CD4-positive, alpha-beta T cell treated with Interleukin-12 subunit alpha and Interleukin-12 subunit beta, for 1 hour (primary cell): ENCODE measurements at places on chromosomes 7 and 10.

DNA sequence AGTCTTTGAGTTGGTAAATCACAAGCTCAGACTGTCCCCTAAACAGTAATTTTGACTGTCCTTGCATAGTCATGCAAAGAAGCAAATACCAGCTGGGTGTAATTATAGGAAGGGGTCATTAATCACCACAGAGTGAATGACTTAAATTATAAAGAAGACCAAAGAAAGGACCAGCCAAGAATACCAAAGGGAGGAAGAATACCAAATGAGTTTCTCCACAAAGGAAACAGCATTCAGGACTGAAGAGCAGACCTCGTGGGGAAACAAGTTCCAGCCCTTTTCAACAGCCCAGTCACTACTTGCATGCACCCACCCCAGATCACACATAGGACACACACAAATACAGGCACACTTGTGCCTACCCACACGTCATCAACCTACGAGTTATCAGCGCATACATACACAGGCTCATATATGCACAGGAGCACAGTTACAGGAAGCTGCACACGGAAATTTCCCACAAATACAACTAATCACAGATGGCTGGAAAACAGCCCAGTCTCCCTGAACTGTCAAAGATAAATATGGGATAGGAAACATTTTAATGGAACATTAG is 77.6 kb downstream of the DENND2A start:
- DNase-seq = no peak

- DNase-seq = no peak
These were observed 22.6 kb downstream of the PNPLA8 start for GRCh38 chr7:108503112-108504026.

- DNase-seq = no peak
These were observed 38.0 kb downstream of the EGFR start for GRCh38 chr7:55056577-55057480.

- DNase-seq = no peak
These were observed 155.6 kb upstream of the AGR3 start for GRCh38 chr7:17037356-17037755.

GRCh38 chr10:70996549-70996948 is 108.2 kb upstream of the PCBD1 start:
- DNase-seq = no peak

GRCh38 chr10:6115824-6116350 is 27.1 kb downstream of the RBM17 start:
- no peak for DNase-seq

DNA sequence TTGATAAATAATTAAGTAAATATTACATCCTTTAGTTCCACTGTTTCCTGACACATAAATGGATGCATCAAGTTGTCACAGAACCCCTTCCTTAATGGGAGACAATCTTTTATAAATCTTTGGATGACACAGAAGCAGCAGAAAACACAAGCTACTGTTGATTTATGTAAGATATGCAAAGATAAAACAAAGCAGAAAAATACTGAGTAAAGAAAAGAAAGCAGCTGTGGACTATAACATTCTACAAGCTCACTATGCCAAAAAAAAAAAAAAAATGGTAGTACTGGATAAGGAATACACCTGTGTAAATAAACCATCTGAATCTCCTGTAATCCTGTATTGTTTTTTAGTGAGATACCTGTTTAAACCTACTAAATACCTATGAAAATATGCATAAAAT is 92.0 kb upstream of the FAM180A start:
- DNase-seq = no peak

DNA sequence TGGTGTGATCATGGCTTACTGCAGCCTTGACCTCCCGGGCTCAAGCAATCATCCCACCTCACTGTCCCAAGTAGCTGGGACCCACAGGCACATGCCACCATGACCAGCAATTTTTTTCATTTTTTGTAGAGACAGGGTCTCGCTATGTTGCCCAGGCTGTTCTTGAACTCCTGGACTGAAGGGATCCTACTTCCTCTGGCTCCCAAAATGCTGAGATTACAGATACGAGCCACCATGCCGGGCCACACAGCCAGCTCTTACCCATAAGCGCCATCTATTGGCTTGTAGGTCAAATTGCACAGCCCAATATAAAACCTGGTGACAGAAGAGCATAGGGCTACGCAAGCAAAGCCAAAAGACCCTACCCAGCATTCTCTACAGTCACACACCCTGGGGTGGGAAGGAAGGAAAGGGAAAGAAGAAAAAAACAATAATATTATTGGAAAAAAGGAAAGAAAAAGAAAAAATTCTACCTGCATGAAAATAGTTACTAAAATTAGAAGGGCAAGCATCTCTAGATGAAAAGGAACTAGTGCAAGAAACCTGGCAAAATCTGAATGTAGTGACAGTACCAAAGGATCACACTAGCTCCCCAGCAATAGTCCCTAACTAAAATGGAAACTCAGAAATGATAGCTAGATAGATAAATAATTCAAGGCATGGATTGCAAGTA is 29.4 kb upstream of the AMPH start:
- DNase-seq = peak; percentile 43

GRCh38 chr10:126013489-126014281 is 117.3 kb downstream of the FANK1 start:
- DNase-seq = peak; percentile 8

GRCh38 chr7:135803143-135803542 is 54.5 kb upstream of the FAM180A start:
- DNase-seq = no peak

DNA sequence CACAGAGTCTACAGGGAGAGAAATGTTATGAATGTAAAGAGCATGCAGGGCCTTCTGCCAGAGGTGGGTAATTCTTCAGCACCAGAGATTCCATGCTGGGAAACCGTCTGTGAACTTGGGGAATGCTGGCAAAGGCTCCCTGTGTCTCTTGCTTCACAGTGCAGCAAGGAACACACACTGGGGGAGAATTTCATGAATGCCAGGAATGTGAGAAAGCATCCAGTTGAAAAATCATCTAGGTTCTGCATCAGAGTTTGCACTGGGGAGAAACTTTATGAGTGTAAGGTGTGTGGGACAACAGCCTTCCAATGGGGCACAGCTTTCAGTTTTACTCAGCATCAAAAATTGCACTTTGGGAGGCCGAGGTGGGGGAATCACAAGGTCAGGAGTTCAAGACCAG is 224.3 kb upstream of the IGFBP3 start:
- DNase-seq = no peak
